PC-3 (cell line): ENCODE measurements at places on chromosomes 1 and 21. TPM values are rescaled to one million over a fixed set of nuclear protein-coding genes. Genes with fewer than 3 reads are reported as not detected.

DNA sequence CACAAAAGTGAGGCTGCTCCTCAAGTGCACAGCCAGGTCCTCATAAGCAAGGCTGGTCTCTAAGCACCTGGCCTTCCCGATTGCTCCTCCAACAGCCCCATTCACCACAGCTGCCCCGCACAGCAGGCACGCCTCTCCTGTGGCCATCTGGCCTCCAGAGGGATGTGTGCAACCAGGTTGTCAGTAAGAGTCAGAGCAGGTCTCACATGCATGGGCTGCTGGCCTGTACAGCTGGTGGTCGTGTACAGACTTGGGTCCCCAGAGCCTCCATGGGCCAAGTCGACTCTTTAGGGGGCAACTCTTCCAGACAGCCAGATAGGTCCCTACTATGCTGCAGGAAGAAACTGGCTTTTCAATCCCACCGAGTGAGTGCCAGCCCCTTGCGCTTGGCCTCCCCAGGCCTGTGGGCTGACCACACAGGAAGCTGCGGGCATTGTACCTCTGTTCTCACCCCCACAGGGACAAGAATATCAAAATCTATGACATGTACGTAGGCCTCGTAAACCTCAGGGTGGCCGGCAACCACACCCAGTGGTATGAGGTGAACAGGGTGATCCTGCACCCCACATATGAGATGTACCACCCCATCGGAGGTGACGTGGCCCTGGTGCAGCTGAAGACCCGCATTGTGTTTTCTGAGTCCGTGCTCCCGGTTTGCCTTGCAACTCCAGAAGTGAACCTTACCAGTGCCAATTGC, 1.4 kb downstream of the PRSS38 start:
- DNase-seq, result no peak
- H3K27me3 ChIP-seq, result no peaks in the 10 kb centered on the region

Gene ANGPTL3
- not detected in 2 replicates for total RNA-seq

- no peaks in the 10 kb centered on the region for H3K36me3 ChIP-seq
- H3K4me1 ChIP-seq, result no peaks in the 10 kb centered on the region
- H3K27me3 ChIP-seq, result peaks cover 86% of the 10 kb centered on the region
- no peak overlapping the region for H3K27ac ChIP-seq
- no peak for DNase-seq
- H3K4me3 ChIP-seq, result no peak overlapping the region
Measured at GRCh38 chr1:71031426-71031825, 16.2 kb downstream of the PTGER3 start.

GRCh38 chr21:36321325-36322082, 1.5 kb downstream of the MORC3 start:
- peaks cover 32% of the 10 kb centered on the region for H3K4me1 ChIP-seq
- peak overlapping the region; percentile 77 for H3K27ac ChIP-seq
- peak; percentile 35 for DNase-seq
- H3K36me3 ChIP-seq, result no peaks in the 10 kb centered on the region
- peak overlapping the region; percentile 90 for H3K4me3 ChIP-seq

DNA sequence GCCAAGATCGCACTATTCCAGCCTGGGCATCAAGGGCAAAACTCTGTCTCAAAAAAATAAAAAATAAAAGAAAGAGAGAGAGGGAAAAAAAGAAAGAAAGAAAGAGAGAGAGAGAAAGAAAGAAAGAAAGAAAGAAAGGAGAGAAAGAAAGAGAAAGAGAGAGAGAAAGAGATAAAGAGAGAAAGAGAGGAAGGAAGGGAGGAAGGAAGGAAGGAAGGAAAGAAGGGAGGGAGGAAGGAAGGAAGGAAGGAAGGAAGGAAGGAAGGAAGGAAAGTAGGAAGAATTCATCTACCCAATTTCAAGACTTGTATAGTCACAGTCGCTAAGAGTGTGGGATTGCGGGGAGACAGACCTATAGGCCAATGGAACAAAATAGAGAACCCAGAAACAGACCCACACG, 290.6 kb downstream of the NPHP4 start:
- H3K4me3 ChIP-seq, result no peak overlapping the region
- no peaks in the 10 kb centered on the region for H3K4me1 ChIP-seq
- H3K27me3 ChIP-seq, result peaks cover 82% of the 10 kb centered on the region
- H3K27ac ChIP-seq, result no peak overlapping the region
- H3K36me3 ChIP-seq, result no peaks in the 10 kb centered on the region

- H3K27me3 ChIP-seq, result no peaks in the 10 kb centered on the region
- H3K36me3 ChIP-seq, result no peaks in the 10 kb centered on the region; the same call in 1 of the 2 replicates
- no peak for DNase-seq
- no peak overlapping the region for H3K4me3 ChIP-seq
- H3K27ac ChIP-seq, result no peak overlapping the region
Measured at GRCh38 chr1:169298441-169298840, 69.2 kb downstream of the NME7 start.

Gene C1QB
- not detected in 2 replicates for total RNA-seq

DNA sequence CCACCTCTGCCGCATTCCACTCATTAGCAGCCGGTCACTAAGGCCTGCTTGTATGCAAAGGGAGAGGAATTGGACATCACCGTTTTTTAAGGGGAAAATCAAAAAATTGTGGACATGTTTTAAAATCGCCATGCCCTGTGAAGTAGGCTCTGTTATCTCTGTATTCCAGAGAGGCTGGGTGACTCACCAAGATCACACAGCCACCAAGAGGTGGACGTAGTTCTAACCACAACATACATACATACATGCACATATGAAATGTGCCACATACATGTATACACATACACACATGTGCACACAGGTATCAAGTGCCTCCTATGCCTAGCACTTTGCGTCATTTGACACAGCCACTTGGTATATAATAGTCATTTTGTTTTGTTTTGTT, 16.0 kb upstream of the ZSCAN20 start:
- H3K27me3 ChIP-seq, result no peaks in the 10 kb centered on the region
- H3K36me3 ChIP-seq, result no peaks in the 10 kb centered on the region
- no peak for DNase-seq

DNA sequence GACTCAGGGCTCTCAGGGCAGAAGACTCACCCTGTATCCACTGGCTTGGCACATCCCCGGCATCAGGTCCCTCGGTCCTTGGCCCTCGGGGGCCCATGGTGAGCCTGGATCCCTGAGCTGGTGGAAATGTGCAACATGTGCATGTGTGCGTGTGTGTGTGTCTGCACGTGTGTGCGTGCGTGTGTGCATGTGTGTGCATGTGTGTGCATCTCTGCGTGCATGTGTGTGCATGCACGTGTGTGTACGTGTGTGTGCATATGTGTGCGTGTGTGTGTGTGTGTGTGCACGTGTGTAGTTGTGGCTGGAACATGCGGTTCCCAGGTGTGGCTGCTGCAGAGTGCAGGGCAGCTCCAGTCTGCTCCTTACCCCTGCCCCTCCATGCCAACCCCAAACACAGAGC, 51.3 kb downstream of the UMODL1 start:
- H3K27me3 ChIP-seq, result no peaks in the 10 kb centered on the region
- no peak overlapping the region for H3K4me3 ChIP-seq
- H3K36me3 ChIP-seq, result no peaks in the 10 kb centered on the region
- H3K27ac ChIP-seq, result no peak overlapping the region

- no peak for DNase-seq
- no peak overlapping the region for H3K4me3 ChIP-seq
- no peaks in the 10 kb centered on the region; the same call in 1 of the 2 replicates for H3K4me1 ChIP-seq
- H3K36me3 ChIP-seq, result no peaks in the 10 kb centered on the region
- no peaks in the 10 kb centered on the region for H3K27me3 ChIP-seq
- H3K27ac ChIP-seq, result no peak overlapping the region
Measured at GRCh38 chr1:59549066-59549837, 252.4 kb downstream of the FGGY start.

DNA sequence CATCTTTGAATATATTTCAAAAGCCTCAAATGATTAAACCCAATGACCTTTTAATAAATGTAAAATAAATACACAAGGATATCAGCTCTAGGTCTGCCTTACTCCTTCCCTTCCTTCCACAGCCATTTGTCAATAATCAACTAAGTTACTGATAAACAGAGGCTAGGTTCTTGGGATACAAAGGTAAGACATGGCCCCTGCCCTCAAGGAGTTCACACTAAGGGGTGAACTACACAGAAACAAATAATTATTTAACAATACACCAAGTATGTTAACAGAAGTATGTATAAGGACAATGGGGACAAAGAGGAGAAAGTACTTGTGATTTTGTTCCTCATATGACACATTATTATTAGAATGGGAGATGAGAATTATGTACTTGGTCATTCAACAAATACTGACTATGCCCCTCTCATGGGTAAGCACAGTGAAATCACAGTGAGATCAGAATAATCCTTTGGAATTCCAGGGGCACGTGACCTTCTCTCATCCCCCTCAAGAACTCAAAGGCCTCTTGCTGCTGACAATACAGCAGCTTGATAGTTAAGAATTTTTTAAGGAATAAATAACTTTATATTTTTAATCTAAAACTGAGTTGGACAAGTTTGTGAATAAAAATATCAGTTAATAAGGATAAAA, 40.2 kb downstream of the ATP1B1 start:
- H3K27ac ChIP-seq, result no peak overlapping the region
- no peak for DNase-seq
- no peak overlapping the region for H3K4me3 ChIP-seq

GRCh38 chr1:31669786-31670592, 25.3 kb upstream of the PEF1 start:
- peak; percentile 77 for DNase-seq
- H3K36me3 ChIP-seq, result no peaks in the 10 kb centered on the region
- peak overlapping the region; percentile 43 for H3K27ac ChIP-seq
- no peaks in the 10 kb centered on the region for H3K27me3 ChIP-seq
- H3K4me3 ChIP-seq, result peak overlapping the region; percentile 60

Gene ASPM
- 28.6 and 35.0 TPM in 2 replicates for total RNA-seq

Gene VANGL2
- total RNA-seq, result 0.06 and 0.44 TPM in 2 replicates

- no peak for DNase-seq
- H3K27ac ChIP-seq, result no peak overlapping the region
- no peak overlapping the region for H3K4me3 ChIP-seq
- H3K36me3 ChIP-seq, result no peaks in the 10 kb centered on the region
Measured at GRCh38 chr1:162720996-162721395, 69.5 kb upstream of the HSD17B7 start.

Gene C1QA
- not detected in 2 replicates for total RNA-seq
